ENCODE measurements at places on chromosomes 6 and 20. TPM values are rescaled to one million over a fixed set of nuclear protein-coding genes. Genes with fewer than 3 reads are reported as not detected.

GRCh38 chr20:53365539-53366075, 228.0 kb downstream of the ZNF217 start:
- no peak for DNase-seq

The KCNB1 gene
- total RNA-seq = not detected

The BLOC1S5 gene
- 16.1 TPM for total RNA-seq

GRCh38 chr6:105212587-105212986, 32.8 kb upstream of the POPDC3 start:
- DNase-seq = no peak

The GSTA3 gene
- 2.4 TPM for total RNA-seq

DNA sequence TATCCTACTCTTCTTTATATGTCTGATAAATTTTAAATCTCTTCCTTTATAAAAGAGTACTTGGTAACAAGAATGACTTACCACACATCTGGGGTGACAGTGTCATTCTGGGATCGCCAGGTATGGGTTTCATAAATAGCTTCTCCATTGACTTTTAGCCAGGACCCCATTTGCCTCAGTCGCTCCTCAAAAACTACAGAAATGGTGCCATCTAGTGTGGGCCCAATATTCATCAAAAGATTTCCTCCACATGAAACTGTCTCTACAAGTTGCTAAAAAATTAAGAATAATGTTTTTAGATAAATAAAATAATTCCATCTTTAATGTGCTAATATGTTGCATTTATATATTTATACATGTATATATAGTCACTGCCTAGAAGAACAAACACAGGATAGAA, 9.7 kb downstream of the FUCA2 start:
- DNase-seq = no peak

GRCh38 chr20:20820785-20821483, 108.5 kb upstream of the RALGAPA2 start:
- peak; percentile 67 for DNase-seq

The CGAS gene
- 12.5 TPM for total RNA-seq

- DNase-seq = no peak
Measured at GRCh38 chr20:54469293-54469692, 6.1 kb upstream of the DOK5 start.

DNA sequence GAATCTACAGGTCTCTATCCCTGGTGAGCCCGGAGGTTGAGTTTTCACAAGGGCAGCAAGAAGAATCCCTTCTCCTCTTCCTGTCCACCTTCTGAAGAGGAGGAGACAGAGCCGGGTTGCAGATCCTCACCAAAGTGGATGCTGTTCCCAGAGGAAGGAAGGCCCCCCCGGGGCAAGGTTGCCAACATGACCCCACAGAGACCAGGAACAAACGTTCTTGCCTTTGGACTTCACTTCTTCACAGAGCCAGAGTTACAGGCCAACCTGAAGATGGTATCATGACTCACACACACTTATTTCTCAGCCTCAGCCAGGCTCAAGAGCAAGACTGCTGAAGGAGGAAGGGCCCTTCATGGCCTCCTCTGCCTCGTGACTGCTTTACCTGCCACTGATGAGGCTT, 384.3 kb downstream of the CD83 start:
- peak; percentile 39 for DNase-seq

The ANKRD66 gene
- not detected for total RNA-seq

DNA sequence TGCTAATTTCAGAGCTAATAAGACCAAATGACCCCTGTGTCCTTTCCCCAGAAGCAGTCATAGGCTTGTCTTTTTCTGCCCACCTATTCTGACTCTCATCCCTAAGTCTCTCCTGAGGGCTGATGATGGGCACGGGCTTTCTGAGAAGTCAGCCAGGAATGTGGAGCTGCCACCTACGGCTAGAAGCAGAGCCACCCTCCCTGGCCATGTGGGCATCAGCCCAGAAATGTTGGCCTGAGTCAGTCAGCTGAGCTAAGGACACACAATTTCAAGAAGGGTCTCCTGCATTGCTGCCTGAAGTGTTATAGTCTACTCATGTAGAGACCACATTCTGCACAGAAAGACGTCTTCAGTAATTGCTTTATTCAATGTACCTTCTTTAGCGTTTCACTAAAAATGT, 17.1 kb downstream of the MYLIP start:
- DNase-seq = peak; percentile 33

- no peak for DNase-seq
Measured at GRCh38 chr6:168822376-168822775, 381.4 kb downstream of the SMOC2 start.

The LTB gene
- 4.6 TPM for total RNA-seq

- no peak for DNase-seq
Measured at GRCh38 chr20:49579874-49580812, 12.2 kb upstream of the PTGIS start.

- DNase-seq = no peak
Measured at GRCh38 chr6:129236001-129236517, 353.1 kb downstream of the LAMA2 start.

- DNase-seq = no peak
Measured at GRCh38 chr6:168155821-168156741, 77.1 kb upstream of the FRMD1 start.

DNA sequence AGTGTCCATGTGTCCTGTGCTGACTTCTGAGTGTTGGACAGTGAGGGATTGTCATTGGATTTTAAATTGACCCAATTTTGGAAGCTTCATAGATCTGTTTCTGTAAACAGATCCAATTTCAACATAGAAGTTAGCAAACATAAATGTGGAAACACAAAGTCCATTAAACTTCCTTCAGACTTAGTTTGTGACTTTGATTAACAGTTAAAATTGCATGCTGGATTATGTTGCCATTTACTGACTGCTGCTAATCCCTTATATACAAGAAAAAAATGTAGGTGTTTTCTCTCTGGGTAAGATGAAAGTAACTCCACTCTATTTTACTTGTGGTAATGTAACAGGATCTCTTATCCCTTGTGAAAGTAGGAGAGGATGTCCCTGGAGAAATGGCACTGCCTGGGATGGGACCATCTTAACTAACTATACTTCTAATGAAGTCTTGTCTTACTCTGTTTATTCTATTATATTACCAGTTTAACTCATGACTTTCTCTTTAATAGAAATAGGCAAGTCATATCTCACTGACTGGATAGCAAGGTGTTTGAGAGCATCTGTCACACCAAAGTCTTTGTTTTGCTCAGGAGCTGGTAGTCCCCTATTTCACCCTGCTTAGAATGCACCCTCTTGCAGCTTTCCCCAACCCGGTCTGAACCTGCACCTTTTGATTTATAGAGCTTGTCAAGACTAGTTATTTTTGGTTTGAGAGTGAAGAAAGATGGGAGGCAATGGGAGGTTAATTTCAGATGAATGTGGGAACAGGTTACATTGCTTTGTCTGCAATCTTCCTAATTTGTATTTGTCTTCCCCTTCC, 7.2 kb downstream of the TPX2 start:
- DNase-seq = no peak

DNA sequence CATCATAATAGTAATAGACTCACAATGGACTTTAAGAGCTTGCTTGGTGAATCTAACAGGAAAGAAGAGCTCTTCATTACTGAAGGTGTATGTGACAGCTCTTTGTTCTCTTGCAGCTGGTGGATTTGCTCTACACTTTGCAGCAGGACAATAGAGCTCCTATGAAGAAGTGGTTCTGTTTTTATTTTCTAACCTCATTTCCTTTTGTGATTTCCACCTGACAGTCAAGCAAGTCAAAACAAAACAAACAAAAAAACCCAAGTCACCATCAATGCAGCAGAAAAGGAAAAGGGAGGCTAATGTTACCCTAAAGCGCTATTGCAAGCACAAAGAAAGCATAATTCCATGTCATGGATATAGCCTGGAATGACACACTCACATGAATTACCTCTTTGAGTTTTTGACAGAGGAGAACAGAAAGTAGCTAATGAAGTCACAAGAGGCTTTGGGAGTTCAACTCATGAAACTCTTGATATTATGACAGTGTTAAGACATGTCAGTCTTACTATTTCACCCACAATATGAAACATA, 1188.1 kb downstream of the EPHA7 start:
- no peak for DNase-seq

- DNase-seq = no peak
Measured at GRCh38 chr6:155311086-155311485, 3.2 kb downstream of the TFB1M start.

- DNase-seq = peak; percentile 67
Measured at GRCh38 chr6:33812669-33813068, 8.9 kb upstream of the MLN start.

The KCNQ2 gene
- not detected for total RNA-seq

DNA sequence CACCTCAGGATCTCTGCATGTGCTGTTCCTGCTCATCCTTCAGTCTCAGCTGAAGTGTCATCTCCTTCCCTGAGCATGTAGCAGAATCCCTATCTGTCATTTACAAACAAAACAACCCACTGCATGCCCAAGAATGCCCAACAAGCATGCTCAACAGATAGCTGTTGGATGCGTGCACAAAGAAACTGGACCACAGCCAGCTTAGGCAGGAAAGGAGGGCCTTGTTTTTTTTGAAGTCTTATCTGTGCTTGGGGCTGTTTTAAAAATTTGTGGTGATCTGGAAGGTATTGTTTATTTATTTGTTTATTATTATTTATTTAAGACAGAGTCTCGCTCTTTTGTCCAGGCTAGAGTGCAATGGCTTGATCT, 18.5 kb upstream of the SLC16A10 start:
- DNase-seq = no peak

DNA sequence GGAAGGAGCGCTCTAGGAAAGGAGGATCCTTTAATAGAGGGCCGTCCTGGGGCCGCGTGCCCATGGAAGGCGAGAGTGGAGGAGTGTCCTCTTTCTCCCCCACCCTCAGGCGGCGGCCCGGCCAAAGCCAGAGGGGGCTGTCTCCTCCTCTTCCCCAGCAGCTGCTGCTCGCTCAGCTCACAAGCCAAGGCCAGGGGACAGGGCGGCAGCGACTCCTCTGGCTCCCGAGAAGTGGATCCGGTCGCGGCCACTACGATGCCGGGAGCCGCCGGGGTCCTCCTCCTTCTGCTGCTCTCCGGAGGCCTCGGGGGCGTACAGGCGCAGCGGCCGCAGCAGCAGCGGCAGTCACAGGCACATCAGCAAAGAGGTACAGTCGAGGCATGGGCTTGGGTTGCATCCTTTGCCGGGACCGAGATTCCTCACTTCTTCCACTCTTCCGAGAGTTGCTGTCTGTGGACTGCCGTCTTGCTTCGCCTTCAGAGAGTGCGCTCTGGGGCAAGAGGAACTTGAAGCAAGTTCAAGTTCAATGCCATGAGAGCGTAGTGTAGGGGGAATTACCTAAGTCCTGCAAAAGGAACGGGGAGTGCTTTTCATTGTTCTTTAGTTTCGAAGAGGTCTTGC, at the start of gene LAMA2:
LAMA2 (plus strand) TSS at position 148 of the 621 bp plus-strand sequence; CDS start at position 256, 108 bp downstream.
- DNase-seq = peak; percentile 68

The HAO1 gene
- not detected for total RNA-seq

- DNase-seq = peak; percentile 37
Measured at GRCh38 chr6:79048611-79049010, 29.4 kb downstream of the PHIP start.

The SYCP2 gene
- 0.79 TPM for total RNA-seq

The C20orf144 gene
- not detected for total RNA-seq

The OPRL1 gene
- 0.59 TPM for total RNA-seq

The ERVFRD-1 gene
- not detected for total RNA-seq

The GHRH gene
- total RNA-seq = not detected

DNA sequence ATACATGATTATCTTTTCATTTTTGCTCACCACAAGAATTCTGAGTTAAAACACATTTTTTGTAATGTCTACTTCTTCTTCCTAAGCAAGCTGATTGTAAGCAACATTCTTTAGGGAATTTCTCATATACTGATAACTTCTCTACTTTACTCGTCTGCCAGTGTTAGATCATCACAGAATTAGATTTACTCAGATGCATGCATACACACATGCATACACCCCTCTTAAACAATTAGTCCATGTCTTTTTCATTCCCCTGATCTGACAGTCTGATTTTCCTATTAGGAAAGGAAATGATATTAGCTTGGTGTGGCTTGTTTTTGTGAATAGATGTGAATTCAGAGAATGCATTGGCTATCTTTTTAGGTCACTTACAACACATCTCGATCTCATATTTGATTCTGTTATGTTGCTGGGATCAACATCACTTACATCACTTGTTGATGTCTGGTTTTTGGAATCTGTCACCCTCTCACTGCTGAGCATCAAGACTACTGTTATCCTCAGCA, 91.4 kb downstream of the FIG4 start:
- DNase-seq = no peak

DNA sequence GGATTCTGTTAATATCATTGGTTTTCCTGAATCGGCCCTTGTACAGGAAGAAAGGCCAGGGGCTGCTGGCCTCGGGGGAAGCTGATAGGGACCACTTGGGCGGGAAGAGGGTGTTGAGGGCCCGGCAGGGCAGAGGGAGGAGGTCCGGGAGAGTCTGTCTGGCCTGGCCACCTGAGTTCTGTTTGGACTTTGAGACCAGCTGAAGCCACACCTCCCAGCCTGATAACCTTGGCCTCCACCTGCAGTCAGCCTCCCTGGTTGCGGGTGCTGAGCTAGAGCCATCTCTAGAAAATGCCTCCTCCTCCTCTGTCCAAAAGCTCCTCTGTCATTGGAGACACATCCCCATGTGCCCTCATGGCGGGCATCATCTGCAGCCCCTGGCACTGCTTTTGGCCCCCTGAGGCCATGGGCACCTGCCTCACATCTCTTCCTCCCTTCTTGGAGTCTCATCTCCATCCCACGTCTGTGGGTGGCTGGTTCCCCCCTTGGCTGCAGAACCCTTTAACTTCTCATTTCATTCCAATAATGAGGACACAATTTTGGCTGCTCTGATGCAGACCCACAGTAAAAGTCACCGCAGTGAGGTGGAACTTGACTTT, 16.6 kb downstream of the APCDD1L start:
- no peak for DNase-seq

DNA sequence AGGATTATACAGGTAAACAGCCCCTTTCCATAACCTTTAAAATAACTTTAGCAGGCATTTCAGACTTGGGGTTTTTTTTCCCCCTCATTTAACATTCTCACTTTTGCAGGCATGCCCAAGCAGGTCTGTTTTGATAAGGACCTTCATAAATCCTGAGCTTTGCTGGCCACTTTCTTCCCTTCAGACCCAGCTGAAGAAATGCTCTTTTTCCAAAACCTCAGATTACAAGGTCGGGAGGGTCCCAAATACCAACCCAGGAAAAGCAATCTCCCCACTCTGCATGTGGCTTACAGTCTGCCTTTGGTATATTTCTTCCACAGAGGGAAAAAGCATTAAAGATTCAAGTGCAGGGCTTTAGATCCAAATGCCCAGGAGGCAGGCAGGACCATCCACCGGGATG, 6.8 kb downstream of the NFATC2 start:
- DNase-seq = no peak

The MLN gene
- not detected for total RNA-seq

DNA sequence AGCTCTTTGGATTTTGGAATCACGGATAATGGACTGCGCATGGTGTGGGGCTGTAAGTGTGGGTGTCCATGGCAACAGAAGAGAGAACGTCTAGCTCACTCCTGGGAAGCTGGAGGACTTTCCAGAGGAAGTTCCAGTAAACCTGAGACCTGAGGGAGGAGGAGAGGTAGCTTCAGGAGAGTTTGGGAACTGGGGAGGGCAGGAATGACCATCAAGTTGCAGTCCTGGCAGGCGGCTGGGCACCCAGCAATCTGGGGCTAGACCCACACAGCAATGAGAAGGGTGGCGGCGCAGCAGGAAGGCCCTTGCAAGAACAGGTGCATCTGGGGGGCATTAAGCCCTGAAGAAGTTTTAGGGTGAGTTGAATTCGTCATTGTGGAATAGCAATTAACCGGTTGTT, 95.9 kb downstream of the FOXC1 start:
- DNase-seq = no peak

- DNase-seq = no peak
Measured at GRCh38 chr6:122426597-122426996, 27.1 kb downstream of the HSF2 start.
